Stimulated activated naive CD4-positive, alpha-beta T cell treated with Interleukin-2 at 50 U/mL for 16 hours (primary cell): ENCODE measurements at places on chromosomes 6 and 20.

DNA sequence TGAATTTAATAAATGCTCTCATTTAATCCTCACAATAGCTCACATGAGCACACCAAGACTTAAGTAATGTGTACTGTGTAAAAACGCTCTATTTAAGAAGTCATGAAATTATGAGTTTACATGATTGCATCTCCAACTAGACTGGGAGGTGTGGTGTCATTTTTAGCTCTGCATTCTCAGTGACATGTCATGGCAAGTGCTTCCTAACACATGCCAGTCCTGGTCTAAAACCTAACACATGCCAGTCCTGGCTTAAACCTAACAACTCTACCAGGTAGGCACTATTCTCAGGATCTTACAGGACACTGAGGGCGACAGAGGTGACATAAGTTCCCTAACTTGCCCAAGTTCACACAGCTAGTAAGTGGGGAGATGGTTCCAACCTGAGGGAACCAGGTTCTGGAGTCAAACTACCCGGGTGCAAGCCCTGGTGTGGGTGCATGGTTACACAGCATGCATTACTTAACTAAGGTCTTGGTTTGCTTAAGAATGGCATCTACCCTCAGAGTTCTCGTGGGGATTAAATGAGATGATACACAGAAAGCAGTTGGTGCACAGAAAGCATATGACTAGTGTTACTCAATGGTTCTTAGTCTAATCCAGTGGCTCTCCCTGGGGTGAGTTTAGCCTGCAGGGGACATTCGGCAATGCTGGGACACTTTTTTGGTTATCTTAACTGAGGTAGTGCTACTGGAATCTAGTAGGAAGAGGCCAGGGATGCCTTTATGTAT is 14.7 kb downstream of the CLDN20 start:
- no peak for DNase-seq

- no peak for DNase-seq
Observed at GRCh38 chr6:100202417-100203194, 208.6 kb upstream of the MCHR2 start.

- DNase-seq = no peak
Observed at GRCh38 chr6:56649053-56649769, 6.5 kb upstream of the DST start.

DNA sequence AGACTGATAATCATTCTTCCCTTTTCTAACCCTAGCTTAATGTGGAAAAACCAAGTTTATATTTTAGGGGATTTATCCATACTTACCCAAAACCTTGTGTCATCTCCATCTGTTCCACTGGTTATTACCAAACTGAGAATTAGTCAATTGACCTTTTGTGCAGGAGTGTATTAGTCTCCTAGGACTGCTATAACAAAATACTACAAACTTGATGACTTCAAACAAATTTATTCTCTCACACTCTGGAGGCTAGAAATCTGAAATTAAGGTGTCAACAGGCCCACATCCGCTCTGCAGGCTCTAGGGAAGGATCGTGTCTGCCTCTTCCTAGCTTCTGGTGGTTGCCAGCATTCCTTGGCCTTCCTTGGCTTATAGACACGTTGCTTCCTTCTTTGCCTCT is 12.7 kb upstream of the GMDS start:
- no peak for DNase-seq

- DNase-seq = no peak
Observed at GRCh38 chr6:48027704-48028435, 83.1 kb downstream of the PTCHD4 start.

DNA sequence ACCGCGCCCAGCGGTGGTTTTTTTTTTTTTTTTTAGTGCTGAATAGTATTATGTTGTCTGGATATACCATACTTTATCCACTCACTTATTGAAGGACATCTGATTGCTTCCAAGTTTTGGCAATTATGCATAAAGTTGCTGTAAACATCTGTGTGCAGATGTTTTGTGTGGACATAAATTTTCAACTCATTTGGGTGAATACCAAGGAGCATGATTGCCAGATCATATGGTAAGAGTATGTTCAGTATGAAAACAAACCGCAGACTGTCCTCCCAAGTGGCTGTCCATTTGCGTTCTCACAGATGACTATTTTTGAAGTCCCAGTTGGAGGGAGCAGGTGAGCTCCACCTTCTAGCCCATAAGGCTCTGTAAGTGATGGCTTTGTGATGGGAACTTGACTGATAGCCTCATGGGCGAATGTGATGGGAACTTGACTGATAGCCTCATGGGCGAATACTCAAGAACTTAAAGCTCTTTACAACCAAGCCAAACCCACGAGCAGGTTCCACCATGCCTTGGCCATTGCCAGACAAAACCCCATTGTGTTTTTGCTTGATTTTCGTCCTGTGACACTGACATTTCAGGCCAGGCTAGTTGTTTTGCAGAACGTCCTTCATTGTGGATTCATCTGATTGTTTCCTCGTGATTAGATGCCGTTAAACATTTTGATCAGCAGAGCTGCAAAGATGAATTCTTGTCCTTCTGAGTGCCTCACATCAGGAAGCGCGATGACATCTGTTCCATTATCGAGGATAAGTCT is 51.0 kb downstream of the ZBTB2 start:
- DNase-seq = no peak

GRCh38 chr6:49676671-49677281 is 36.6 kb downstream of the CRISP2 start:
- no peak for DNase-seq

- DNase-seq = no peak
Observed at GRCh38 chr6:151493804-151494234, at the start of gene CCDC170. CCDC170 (plus strand) TSS chr6:151494017; CDS start chr6:151494129, 112 bp downstream.

GRCh38 chr6:84569882-84570281 is 194.5 kb downstream of the TBX18 start:
- DNase-seq = no peak

DNA sequence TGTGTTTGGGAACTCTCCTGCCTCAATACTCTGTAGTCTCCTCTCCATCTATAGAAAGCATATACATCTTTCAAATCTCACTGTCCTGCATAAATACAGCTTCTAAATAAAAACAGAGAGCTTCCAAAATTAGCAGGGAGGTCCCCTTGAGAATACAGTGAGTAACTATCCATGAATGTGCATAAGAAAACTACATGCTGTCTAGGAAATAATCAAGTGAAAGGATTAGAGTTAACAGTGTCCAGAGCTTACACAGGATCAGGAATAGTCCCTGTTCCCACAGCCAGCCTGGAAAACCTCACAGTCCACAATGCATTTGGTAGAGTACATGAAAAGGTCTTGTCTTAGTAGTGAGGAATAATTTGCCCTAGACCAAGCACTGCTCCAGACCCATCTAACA is 123.0 kb upstream of the POU3F2 start:
- no peak for DNase-seq

DNA sequence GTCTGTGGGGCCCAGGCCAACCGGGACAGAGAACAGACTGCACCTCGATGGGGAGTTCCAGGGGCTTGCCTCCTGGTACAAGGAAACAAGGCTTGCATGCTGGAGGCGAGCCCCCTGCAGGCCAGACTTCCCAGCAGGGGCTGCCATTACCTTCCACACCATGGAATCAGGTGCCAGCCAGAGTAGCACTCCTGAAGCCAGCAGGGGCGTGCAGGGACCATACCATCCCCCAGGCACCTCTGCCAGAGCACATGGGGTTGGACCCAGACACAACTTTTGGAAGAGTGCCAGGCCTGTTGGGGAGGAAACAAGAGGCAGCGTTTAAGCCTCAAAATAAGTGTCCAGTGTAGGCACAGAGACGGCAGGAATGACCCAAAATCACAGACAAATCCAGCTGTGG is 6.5 kb downstream of the DDO start:
- DNase-seq = no peak

- DNase-seq = no peak
Observed at GRCh38 chr6:16576451-16577368, 184.6 kb downstream of the ATXN1 start.

GRCh38 chr20:4091490-4092479 is 76.4 kb upstream of the RNF24 start:
- peak; percentile 4 for DNase-seq

DNA sequence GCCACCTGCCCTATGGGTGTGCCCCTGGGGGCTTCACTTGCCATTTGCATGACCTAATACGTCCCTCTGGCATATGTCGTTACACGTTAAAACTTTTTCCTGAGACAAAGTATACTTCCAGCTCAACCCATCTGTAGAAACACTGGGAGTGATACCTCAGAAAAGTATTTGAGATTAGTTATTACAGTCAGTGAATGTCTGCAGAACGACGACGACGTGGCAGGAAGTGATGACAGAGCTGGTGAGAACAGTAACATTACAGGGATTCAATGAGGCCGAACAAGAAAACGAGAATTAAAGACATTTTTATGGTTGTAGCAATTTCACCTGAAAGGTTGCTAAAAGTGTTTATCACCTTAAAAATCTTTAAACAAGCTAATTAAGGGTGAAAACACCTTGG is 40.2 kb downstream of the SASH1 start:
- DNase-seq = no peak

GRCh38 chr6:14380901-14381828 is 263.6 kb downstream of the CD83 start:
- DNase-seq = no peak

GRCh38 chr20:31508517-31509244 is 5.6 kb upstream of the HM13 start:
- no peak for DNase-seq

GRCh38 chr20:10469599-10469998 is 34.5 kb downstream of the SLX4IP start:
- no peak for DNase-seq

- DNase-seq = no peak
Observed at GRCh38 chr20:24747010-24747712, 201.9 kb upstream of the CST7 start.

GRCh38 chr6:37727996-37728395 is 30.3 kb upstream of the MDGA1 start:
- DNase-seq = no peak

GRCh38 chr20:50015993-50016770 is 33.4 kb downstream of the SNAI1 start:
- no peak for DNase-seq

DNA sequence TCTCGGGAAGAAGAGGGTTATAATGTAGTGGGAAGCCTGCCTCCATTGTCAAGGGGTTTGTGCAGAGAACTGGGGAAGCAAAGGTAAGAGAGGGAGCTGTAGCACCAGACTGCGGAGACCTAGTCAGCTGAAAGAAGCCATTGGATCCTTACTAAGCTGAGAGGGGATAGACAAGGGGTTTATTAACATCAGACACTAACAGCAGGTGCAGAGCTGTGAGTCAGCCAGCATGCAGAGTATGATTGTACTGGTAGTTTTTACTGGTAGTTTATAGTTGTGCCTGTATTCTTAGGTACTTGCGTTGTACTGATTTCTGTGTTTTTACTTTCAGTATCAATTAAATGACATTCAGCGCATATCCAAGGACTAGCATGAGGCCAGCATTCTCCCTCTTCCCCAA is 17.8 kb upstream of the COL19A1 start:
- no peak for DNase-seq

DNA sequence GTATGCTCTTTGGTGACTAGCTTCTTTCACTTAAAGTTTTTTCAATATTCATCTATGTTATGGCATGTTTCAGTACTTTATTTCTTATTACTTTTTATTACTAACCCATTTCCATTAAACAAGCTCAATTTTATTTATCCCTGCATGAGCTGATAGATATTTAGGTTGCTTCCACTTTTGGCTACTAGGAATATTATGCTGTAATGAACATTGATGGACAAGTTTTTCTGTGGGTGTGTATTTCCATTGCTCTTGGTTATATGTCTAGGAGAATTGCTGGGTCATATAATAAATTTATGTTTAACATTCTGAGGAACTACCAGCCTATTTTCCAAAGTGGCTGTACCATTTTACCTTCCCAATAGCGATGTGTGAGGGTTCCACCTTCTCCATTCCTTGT is 69.9 kb downstream of the ZBTB2 start:
- DNase-seq = no peak

DNA sequence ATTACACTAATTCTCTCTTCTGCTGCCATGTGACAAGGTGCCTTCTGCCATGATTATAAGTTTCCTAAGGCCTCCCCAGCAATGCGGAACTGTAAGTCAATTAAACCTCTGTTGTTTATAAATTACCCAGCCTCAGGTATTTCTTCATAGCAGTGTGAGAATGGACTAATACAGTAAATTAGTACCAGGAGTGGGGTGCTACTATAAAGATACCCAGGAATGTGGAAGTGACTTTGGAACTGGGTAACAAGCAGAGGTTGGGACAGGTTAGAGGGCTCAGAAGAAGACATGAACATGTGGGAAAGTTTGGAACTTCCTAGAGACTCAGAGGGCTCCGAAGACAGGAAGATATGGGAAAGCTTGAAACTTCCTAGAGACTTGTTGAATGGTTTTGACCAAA is 34.8 kb downstream of the MICA start:
- DNase-seq = no peak

- no peak for DNase-seq
Observed at GRCh38 chr6:110528930-110529325, 52.5 kb upstream of the SLC22A16 start.

GRCh38 chr6:113736978-113737377 is 120.2 kb upstream of the MARCKS start:
- DNase-seq = no peak

DNA sequence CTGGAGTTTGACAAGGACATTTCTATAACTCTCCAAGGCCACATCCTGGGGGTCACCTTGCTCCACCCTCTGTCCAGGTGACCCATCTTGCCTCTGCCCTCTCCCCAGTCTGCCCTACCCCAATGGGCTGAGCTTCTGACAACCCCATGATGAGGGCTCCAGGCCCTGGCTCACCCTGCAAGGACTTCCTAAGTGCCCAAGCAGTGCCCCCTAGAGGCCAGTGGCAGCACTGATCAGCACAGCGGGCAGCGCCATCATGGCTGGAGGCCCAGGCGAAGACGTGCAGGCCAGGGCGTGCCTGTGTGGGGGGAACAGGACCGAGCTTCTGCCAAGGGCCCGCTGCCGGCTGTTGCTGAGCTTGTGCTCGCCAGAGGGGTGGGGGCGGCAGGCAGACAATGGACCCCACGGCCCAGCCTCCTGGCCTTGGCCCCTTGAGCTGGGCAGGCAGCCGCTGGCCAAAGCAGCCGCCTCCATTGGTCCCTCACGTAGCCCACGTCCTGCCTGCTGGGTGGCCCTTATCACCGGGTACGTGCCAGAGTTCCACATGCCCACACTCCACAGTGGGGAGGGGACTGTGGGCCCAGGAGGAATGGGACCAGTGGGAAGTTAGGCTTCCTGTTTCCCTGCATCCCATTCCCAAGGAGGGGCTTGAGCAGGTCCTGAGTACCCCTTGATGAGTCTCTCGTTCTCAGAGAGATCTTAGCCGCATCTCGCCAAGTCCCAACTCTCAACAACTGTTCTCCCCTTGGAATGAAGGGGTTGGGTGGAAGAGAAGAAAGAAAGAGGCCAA is 64.3 kb downstream of the MRPL14 start:
- DNase-seq = no peak

DNA sequence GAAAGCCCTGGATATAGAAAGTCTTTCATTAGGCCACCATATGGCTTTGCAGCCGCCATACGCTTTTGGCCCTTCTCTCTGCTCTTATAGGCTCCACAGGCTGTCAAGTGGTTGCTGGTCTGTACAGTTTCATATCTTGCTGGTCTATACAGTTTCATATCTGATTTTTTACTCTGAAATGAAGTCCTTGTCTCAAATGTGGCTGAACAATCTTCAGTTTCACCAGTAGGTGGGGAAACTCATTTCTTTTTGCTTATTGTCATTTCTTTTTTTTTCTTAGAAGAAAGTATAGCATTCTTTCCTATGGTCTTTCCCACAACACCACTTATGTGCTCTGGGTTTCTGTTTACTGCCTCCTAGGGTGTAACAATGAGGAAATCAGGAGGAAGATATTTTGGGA is 771.4 kb upstream of the MMS22L start:
- DNase-seq = no peak

GRCh38 chr6:117548797-117549301 is 53.5 kb downstream of the GOPC start:
- DNase-seq = peak; percentile 12

GRCh38 chr6:63790334-63790733 is 154.7 kb downstream of the PHF3 start:
- DNase-seq = no peak
